ENCODE measurements at places on chromosomes 11 and 22.

DNA sequence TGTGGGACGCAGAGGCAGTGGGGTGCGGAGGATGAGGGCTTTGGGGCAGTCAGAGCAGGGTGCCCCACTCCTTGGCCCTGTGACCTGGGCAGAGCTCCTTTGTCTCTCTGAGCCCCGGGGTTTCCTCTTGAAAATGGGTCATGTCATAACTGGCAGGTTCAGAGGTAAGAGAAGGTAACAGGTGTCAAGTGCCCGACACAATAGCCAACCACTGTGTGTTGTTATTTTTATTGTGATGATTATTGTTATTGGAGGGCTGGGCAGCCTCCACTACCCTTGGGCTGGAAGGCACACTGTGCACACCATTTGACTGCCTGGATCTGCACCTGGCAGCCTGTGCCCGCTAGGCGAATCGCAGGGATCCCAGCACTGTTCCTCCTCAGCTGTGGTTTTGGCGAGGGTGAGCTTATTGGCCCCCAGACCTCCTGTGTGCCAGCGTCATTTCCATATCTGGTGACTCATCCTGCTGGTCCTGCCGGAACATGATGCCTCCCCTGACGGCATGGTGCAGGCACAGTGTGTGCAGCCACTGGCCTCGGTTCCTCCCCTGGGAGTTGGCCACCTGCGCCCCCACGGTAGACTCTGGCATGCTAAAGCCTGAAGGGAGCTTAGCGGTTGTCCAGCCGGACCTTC lies 15.4 kb upstream of the SOX10 start:
- no peak for DNase-seq

- no peak for DNase-seq
These were observed 4.4 kb downstream of the ALX4 start for GRCh38 chr11:44305470-44306051.

- peak; percentile 88 for DNase-seq
These were observed 18.2 kb downstream of the ADM start for GRCh38 chr11:10322830-10323792.

GRCh38 chr22:17481424-17481823 lies 81.9 kb upstream of the SLC25A18 start:
- DNase-seq, result no peak

DNA sequence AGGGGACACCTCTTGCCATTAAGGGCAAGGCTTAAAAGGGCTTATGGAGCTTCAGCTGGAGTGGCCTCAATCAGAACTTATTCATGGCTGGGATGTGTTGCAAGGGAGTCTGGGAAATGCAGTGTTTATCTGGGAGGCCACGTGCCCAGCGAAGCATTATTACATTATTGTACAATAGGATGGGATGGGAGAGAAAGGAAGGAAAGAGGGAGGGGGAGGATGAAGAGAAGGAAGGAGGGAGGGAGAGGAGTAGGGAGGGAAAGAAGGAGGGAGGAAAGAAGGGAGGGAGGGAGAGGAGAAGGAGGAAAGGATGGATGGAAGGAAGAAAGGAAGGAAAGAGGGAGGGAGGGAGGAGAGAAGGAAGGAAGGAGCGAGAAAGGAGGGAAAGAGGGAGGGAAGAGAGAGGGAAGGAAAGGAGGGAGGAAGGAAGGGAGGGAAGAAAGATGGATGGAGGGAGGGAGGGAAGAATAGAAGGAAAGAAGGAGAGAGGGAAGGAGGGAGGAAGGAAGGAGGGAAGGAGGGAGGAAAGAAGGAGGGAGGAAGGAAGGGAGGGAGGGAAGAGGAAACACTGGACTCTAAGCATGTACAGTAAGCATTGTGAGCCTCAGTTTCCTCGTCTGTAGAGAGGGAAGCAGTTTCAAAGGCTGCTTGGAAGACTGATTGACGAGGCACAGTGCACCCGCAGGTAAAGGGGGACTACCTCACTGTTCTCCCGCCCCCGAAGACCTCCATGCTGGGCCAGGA lies 62.2 kb downstream of the MYEOV start:
- no peak for DNase-seq

GRCh38 chr11:68776442-68777235 lies 25.3 kb upstream of the TESMIN start:
- no peak for DNase-seq

DNA sequence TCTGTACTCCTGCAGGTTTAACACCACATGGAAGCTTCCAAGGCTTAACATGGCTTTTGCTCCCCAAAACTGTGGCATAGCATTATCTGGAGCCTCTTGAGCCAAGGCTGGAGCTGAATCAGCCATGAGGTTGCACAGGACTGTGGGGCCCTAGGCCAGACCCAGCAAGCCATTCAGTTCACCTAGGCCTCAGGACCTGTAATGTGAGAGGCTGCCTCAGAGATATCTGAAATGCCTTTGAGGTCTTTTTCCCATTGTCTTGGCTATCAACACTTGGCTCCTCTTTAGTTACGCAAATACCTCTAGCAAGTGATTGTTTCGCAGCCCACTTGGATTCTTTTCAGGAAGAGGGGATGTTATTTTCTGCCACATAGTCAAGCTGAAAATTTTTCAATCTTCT lies 72.0 kb downstream of the VPREB1 start:
- DNase-seq, result no peak

- DNase-seq, result no peak
These were observed 178.4 kb upstream of the E2F8 start for GRCh38 chr11:19419021-19419750.

- DNase-seq, result no peak
These were observed 2.4 kb upstream of the SYT8 start for GRCh38 chr11:1832211-1832919.

- DNase-seq, result no peak
These were observed 11.6 kb downstream of the ATXN10 start for GRCh38 chr22:45683248-45683647.

- DNase-seq, result no peak
These were observed 1.9 kb downstream of the NNMT start for GRCh38 chr11:114297806-114298709.

DNA sequence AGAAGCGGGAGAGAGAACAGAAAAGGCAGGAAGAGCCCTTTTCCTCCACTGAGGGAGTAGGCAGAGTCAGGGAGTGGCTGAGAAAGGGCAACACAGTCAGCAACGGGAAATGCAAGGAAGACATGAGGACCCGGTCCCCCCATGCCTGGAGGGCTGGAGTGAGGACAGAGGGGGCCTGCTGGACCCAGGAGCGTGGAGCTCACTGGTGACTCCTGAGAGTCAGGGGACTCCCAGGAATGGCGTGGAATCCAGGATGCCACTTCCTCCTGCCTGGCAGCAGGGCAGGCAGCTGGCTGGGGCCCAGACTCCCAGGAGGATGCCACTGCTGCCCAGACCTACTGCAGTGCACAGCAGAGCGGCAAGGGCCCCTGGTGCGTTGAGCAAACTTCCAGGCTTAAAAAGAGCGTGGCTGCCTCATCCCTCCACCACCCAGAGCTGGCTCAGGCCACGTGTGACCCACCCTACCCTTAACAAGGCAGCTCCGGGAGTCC lies 11.3 kb downstream of the C11orf21 start:
- no peak for DNase-seq

GRCh38 chr11:69395287-69395686 lies 86.2 kb upstream of the LINC01488 start:
- no peak for DNase-seq

DNA sequence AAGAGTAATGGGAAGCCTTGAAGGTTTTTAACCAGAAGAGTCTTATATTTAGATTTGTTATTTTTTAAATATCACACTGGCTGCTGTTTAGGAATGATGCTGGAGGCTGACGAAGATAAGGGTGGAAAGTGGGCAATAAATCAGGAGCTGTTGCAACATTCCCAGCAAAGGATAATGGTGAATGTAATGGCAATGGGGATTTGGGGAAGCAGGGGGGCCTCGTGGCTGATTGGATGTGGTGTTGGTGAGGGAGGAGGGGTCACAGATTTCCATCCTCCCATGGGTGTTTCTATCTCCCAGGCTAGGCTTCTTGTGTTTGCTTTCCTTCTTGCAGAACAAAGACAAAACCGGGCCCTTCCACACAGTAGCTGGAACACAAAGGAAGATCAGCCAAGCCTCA lies 80.8 kb downstream of the PIWIL4 start:
- no peak for DNase-seq

- no peak for DNase-seq
These were observed 44.6 kb downstream of the FZD4 start for GRCh38 chr11:86910592-86910991.

- DNase-seq, result no peak
These were observed 50.9 kb downstream of the PITPNB start for GRCh38 chr22:27867953-27868731.

- no peak for DNase-seq
These were observed 128.0 kb upstream of the FGF3 start for GRCh38 chr11:69947059-69947792.

DNA sequence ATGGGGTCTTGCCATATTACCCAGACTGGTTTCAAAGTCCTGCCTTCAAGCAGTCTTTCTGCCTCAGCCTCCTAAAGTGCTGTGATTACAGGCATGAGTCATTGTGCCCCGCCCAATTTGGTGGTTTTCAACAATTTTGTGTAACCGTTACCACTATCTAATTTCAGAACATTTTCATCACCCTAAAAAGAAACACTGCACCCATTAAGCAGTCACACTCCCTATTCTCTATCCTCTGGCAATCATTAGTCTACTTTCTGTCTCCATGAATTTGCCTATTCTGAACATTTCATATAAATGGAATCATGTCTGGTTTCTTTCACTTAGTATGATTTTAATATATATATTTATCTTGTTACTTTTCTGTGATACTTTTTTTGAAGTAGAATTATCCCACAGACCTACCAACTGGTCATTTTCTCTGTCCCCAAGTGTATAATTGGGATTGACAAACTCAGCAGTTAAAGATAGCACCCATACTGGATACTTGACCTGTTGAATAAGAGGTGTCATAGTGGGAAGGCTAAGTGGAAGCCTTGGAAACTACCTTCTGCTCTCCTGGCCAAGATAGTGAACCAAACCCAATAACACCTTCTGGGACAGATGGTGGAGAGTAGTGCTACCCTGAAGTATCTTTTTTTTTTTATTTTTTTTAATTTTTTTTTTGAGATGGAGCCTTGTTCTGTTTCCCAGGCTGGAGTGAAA lies 64.8 kb downstream of the STIM1 start:
- no peak for DNase-seq

GRCh38 chr11:94171693-94172440 lies 43.2 kb downstream of the PANX1 start:
- peak; percentile 44 for DNase-seq

DNA sequence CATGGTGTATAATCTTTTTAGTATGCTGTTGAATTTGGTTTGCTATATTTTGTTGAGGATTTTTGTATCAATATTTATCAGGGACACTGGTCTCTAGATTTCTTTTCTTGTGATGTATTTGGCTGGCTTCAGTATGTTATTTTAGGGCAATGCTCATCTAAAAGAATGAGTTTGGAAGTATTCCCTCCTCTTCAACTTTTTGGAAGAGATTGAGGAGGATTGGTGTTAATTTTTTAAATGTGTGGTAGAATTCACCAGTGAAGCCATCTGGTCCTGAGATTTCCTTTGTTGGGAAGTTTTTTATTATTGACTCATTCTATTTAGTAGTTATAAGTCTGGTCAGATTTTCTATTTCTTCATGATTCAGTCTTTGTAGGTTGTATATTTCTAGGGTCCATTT lies 22.1 kb upstream of the SPATA19 start:
- DNase-seq, result no peak

DNA sequence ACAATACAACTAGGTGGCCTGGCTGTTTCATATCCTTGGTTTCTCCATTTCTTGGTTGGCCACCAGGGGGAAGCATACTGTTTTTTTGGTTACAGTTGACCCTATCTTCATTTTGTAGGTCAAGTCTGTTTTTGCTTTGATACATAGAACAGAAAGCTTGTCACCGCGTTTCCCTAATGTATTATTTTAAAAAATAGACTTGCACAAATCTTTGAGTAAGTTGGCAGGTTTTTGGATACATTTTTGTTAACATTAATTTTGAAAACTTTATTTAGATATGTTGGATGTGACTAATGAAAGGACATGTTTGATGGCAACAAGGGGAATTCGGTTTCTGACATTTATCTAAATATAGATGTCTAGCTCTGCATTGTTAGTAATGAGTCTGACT lies 3.0 kb downstream of the NCR3LG1 start:
- DNase-seq, result peak; percentile 81

DNA sequence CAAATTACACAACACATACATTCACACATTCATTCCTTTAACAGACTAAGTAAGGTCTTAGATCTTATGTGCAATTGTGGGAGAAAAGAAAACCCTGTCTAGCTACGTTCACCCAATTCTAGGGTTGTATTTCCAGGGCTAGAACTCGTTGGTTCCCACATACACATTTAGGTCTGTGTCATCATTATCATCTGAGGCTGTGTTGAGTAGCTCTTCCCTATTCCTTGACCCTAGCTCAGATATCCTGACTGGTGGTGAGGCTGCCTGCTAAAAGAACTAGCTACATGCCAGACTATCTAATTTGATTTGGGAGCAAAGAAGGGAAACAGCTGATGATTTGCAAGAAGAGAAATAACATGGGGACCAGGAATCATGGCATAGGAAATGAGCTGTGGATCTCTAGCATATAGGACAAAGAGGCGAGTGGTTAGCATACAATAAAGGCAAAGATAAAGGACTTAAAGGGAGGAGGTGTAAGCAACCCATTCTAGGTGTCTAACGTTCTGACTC lies 27.5 kb upstream of the OR10G7 start:
- no peak for DNase-seq

- no peak for DNase-seq
These were observed 1.7 kb upstream of the LDHA start for GRCh38 chr11:18392434-18393321.

DNA sequence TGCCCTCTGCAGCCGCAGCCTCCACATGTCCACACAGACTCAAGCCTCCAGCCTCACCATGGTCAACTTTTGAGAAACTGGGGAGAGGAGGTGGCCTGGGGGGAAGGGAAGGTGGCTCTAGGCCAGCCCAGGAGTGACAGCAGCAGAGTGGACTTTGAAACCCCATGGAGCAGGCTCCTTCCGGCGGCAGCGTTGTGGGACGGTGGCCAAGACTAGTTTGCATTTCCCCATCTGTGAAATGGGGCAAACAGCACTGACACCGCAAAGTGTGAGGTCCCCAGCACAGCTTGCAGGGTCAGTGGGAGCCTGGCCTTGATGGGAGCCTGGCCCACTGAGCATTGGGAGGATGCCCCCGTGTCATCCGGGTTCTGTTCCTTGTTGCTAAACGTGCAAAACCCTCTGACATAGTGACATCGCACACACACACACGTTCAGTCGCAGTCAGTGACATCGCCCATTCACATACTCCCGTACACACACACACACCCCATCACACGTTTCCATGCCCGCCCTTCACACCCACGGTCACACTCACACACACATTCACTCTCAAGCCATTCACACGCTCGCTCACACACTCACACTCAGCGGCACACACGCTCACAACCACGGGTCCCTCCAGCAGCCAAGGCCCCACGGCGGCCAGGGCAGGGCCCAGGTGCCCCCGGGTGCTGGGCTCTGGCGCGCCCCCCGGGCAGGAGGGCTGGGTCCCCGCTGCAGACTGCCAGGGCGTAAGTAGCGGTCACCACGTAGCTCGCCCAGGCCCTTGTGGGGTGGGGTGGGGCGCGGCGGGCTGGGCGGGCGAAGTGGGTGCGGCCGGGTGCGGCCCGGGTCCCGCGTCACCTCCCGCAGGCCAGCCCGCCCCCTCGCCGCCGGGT lies 585 bp downstream of the CYB5R3 start:
- DNase-seq, result no peak

Data from COLO829 (cell line).